ENCODE measurements at places on chromosomes 3 and 15.

DNA sequence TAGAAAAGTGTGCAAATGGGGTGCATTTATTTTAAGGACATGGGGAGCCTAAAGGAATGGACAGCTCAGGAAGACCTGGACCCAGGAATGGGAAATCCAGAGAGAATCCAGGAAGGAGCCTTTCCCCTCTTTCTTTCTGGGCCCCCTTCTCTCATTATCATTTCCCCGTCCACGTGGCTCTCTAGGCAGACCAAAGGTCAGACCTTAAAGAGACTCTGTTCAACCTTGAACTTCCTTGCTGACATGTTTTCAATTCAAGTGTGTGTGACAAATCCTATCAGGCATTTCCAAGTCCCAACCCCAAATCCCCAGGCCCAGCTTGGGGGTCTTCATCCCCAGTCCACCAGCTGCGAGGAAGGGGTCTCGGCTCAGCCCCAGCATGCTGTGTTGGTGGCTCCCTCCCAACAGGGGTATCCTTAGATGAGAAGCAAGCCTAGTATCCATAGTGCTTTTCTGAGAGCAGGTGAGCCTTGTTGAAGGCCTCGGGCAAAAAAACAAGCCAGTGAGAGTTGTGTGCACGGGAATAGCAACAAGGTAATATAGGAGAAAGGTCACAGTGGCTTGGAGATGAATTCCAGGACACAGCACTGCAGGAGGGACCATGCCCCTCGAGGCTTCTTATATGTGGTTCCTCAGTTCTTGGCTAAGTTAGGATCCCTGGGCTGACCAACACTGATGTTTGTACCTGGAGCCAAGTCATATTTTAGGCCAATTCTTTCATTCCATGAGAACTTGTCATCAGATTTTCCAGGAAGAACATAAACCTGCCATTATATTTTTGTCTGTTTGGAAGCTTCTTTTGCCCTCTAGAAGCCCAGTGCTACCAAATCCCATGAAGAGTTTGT is 130.0 kb downstream of the ASB7 start:
- H3K27me3 ChIP-seq, result no peaks in the 10 kb centered on the region
- no peak overlapping the region for H3K4me3 ChIP-seq
- no peak overlapping the region for H3K27ac ChIP-seq
- no peaks in the 10 kb centered on the region for H3K36me3 ChIP-seq
- H3K4me1 ChIP-seq, result no peaks in the 10 kb centered on the region
- DNase-seq, result no peak

DNA sequence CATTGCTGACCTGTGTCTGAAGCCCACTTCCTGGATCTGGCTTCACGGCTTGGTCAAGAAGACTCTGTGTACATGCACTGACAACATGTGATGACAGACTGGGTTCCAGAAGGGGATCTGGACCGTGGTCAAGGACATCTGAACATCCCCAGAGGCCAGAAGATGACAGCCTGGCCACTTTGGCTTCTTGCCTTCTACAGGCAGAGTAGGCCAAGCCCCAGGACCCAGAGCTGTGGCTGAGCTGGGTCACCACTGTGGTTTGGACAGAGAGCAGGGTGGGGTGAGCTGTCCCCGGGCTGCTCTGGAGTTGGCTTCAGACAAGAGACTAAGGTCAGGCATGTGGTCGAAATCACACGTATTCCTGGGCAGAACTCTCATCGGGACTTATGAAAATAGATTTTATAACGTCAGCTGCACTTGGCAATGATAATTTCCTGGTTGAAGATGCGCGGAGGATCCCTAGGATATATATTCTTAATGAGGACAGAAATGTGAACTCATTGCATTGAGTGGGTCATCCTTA is 114.1 kb upstream of the FRMD4B start:
- H3K4me1 ChIP-seq, result no peaks in the 10 kb centered on the region
- peaks cover 7% of the 10 kb centered on the region for H3K27me3 ChIP-seq

DNA sequence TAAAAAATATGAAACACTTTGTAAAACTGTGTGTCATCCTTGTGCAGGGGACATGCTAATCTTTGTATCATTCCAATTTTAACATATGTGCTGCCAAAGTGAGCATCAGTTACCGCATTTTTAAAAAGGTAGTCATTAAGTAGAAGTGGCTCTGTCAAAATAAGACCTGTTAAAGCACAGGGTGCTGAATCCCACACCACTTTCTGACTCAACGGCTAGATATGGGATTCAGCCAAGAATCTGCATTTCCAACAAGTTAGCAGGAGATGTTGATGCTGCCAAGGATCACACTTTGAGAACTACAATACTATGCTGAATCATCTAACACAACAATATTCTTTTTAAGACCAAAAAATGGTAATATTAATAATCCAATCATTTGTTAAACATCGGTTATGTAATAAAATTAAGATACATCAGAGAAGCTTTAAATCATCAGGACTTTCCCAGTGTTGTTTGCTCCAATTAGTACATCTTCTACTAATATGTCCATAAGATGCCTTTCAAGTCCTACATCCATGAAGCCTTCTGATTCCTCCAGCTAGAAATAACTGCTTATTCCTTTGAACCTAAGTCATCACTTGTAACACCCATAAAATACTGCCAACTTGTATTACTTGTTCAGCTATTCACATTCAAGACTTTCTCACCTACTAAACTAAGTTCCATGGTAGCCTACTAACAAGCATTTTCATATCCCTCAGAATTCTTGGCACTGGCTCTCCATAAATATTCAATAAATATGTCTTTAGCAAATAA is 71.1 kb downstream of the TBL1XR1 start:
- H3K4me1 ChIP-seq, result peaks cover 70% of the 10 kb centered on the region
- no peak for DNase-seq
- H3K36me3 ChIP-seq, result peaks cover 15% of the 10 kb centered on the region

DNA sequence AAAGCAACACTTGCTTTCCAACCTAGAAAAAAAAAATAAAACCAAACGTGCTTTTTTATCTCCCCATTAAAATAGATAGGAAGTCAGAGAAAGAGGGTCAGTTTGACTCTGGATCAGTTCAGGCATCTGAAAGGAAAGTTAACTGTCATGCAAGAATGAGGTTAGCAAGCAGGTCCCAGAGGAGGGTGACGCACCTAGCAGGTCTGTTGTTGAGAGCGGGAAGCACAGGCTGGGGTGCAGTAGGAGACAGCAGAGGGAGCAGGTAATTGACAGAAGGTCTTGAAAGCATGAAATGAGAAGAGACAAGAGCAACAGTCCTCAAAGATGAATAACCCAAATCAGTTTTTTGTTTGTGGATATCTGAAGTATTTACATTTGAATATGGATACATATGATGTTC is 82.5 kb downstream of the ANO10 start:
- H3K27ac ChIP-seq, result no peak overlapping the region
- H3K4me1 ChIP-seq, result no peaks in the 10 kb centered on the region
- H3K4me3 ChIP-seq, result no peak overlapping the region
- no peak for DNase-seq
- H3K36me3 ChIP-seq, result peaks cover 2% of the 10 kb centered on the region

DNA sequence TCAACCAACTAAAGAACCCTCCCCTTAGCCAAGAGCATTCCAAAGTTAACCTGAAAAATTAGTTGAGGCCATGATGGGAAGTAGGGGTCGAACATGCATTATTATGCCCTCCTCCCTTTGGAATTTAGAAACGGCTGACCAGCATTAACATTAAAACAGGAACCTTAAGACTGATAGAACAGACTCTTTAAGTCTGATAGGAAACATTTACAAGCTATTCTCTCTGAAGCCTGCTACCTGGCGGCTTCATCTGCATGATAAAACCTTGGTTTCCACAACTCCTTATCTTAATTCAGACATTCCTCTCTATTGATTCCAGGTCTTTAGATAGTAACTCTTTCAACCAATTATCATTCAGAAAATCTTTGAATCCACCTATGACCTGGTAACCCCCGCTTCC is 331.0 kb downstream of the CGGBP1 start:
- H3K36me3 ChIP-seq, result no peaks in the 10 kb centered on the region
- H3K27me3 ChIP-seq, result no peaks in the 10 kb centered on the region
- H3K4me3 ChIP-seq, result no peak overlapping the region
- H3K27ac ChIP-seq, result no peak overlapping the region
- DNase-seq, result no peak

DNA sequence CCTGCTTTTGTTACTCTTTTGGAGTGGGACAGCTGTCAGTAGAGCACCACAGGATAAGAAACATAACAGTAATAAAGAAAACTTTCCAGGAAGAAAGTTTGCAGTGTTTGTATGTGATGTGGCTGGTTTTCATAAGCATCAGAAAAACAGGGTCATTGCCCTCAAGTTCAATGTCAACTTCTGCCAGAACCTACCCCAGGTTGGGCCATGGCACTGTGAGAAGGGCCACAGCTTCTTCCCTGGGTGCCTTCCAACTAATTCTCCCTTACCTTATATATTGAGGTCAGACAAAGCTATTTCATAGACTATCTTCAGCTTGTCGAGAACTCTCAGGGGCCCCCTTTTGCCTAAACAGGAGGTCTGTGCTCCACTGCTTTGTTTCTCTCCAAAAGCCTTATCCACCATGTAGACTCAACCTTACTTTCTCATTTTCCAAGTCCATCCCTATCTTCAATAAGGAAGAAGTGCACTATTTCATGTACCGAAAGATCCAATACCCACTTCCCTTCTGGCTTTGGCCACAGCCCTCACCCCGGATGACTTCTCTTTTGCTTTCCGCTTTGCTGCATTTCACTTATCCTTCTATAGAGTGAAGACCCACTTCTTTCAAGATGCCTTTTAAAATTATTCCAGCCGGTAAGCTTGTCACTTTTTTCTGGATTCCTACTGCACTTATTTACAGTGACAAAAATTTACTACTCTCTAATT is 38.2 kb upstream of the PLCL2 start:
- no peak for DNase-seq
- H3K4me3 ChIP-seq, result no peak overlapping the region
- H3K4me1 ChIP-seq, result peaks cover 73% of the 10 kb centered on the region
- peaks cover 3% of the 10 kb centered on the region for H3K36me3 ChIP-seq
- no peak overlapping the region for H3K27ac ChIP-seq

DNA sequence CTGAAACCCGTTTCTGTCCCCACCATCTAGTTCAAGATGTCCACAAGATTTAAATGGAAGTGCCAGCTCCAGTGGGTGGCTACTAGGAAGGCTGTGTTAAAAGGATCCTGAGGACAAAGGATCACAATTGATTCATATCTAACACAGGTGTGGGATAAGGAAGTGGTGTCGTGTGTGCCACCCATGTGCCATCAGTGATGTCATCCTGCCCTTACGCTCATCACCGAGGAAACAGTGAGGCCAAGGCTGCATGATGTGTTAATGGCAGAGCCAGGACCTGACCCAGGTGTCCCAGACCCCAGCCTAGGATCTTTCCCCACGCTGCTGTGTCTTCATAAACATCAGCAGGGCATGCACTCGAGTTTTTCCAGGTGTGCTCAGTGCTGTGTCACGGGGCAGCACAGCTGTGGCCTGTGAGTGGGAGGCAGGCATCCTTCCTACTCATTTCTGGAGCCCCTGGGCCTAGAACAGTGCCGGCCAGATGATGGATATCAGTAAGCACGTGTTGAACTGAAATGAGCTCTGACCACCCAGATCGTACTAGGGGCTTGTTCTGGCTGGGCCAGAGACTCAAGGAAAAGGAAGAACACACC is 10.6 kb upstream of the TGM5 start:
- H3K27me3 ChIP-seq, result peaks cover 9% of the 10 kb centered on the region
- no peak overlapping the region for H3K27ac ChIP-seq
- DNase-seq, result no peak
- no peak overlapping the region for H3K4me3 ChIP-seq
- no peaks in the 10 kb centered on the region for H3K36me3 ChIP-seq

DNA sequence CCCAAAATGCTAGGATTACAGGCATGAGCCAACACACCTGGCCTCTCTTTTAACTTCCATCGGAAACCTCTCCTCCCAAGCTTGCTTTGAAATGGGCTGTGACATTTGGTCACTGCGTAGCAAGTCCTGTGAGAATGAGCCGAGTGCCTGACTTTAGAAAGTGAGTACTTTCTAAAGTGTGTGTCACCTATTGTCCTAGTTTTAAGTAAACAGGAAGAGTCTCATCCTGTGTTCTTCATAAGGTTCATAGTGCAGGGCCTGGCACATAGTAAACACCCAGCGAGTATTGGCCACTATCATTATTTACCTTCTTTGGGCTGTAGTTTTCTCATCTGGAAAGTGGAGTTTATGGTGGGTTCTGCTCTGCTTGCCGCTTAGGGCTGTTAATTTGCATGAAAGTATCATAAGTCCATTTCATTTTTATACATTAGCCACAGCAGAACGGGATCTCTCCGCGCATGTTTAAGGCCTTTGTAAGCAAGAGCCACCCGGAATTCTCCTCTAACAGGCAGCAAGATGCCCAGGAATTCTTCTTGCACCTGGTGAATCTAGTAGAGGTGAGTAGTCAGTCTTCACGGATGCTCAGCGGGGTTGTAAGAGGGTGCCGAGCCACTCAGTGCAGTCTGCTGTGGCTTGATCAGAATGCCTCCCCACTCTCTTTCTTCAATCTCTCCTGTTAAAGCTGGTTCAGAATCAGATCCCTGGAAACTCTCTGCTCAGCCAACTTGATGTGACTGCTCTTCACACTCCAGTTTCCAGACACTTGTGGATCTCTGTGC is 87.2 kb downstream of the USP13 start:
- no peak overlapping the region for H3K4me3 ChIP-seq
- H3K4me1 ChIP-seq, result no peaks in the 10 kb centered on the region
- no peaks in the 10 kb centered on the region for H3K27me3 ChIP-seq
- H3K36me3 ChIP-seq, result peaks cover 22% of the 10 kb centered on the region
- no peak for DNase-seq

- H3K27me3 ChIP-seq, result no peaks in the 10 kb centered on the region
- peaks cover 46% of the 10 kb centered on the region for H3K4me1 ChIP-seq
- no peak overlapping the region for H3K4me3 ChIP-seq
- H3K36me3 ChIP-seq, result peaks cover 8% of the 10 kb centered on the region
Measured at GRCh38 chr3:101383656-101384055, 63.3 kb upstream of the IMPG2 start.

All from activated CD4-positive, alpha-beta memory T cell treated with anti-CD3 and anti-CD28 coated beads for 36 hours (primary cell).